Ascending aorta (tissue), 2 donors: ENCODE measurements at places on chromosomes 7 and 10. TPM values are rescaled to one million over a fixed set of nuclear protein-coding genes. Genes with fewer than 3 reads are reported as not detected.

The CH25H gene
- 1.7 TPM for total RNA-seq

DNA sequence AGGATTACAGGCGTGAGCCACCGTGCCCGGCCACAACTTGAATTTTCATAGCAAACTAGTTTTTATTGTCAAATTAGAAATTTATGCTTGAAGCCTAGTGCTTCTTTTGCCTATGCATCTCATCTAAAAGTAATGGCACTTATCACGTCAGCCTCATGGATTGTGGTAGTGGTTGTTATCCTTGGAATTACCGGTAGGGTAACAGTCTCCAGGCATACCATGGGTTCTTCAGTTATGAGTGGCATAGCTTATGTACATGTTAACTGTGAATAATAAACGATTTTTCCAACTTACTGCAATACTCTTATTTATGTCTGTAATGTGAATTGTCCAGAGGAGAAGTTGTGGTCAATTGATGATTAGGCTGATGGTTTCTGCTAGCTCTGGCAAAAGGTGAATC is 63.1 kb downstream of the BMPR1A start:
- no peak overlapping the region for H3K4me3 ChIP-seq
- no peaks in the 10 kb centered on the region for H3K4me1 ChIP-seq
- DNase-seq, result no peak
- no peak overlapping the region for H3K27ac ChIP-seq
- H3K36me3 ChIP-seq, result no peaks in the 10 kb centered on the region

The SERPINE1 gene
- 1,267 TPM for total RNA-seq

The CCDC172 gene
- total RNA-seq, result not detected

DNA sequence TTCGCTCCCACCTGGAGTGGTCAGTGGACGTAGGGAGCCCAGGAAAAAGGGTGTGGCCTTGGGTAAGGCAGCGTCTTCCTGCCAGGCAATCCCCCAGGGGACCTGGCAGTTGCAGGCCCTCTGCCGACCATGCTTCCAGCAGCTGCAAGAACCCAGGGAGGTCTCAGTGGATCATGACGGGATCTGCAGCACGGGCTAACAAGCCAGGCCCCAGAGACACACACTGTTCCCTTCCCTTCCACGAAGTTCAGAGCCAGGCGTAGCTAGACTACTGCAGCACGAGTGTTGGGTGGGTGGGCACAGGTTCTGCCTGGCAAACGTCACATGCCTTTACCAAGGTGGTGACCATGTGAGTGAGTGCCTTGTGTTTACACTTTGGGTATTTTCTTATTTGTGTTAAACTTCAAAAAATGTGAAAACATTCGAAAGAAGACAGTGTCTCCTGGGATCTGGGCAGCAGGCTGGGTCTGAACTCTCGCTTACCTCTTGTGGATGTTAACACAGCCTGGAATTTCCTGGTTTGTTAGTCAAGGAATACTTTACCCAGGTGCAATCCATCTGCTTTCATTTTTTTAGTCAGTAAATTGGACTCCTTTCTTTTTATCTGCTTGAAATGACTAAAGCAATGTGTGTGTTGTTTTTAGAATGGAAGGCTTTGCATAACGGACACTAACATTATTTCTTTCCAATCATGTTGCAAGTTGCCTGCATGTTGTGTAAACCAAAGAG is 48.2 kb upstream of the VIPR2 start:
- DNase-seq, result no peak
- no peaks in the 10 kb centered on the region for H3K36me3 ChIP-seq

GRCh38 chr7:76122516-76123239 is 74.8 kb downstream of the MDH2 start:
- no peaks in the 10 kb centered on the region for H3K36me3 ChIP-seq
- no peak overlapping the region for H3K4me3 ChIP-seq
- no peaks in the 10 kb centered on the region for H3K4me1 ChIP-seq
- H3K27me3 ChIP-seq, result no peaks in the 10 kb centered on the region

The OR2A12 gene
- not detected for total RNA-seq

- DNase-seq, result no peak
- H3K27me3 ChIP-seq, result no peaks in the 10 kb centered on the region
- H3K4me1 ChIP-seq, result no peaks in the 10 kb centered on the region
- H3K4me3 ChIP-seq, result no peak overlapping the region
- no peak overlapping the region for H3K27ac ChIP-seq
These were observed 59.0 kb upstream of the TAS2R16 start for GRCh38 chr7:123054357-123055133.

GRCh38 chr10:69490876-69491275 is 39.6 kb downstream of the TSPAN15 start:
- no peak overlapping the region for H3K27ac ChIP-seq
- no peak for DNase-seq

The TAS2R16 gene
- not detected for total RNA-seq

DNA sequence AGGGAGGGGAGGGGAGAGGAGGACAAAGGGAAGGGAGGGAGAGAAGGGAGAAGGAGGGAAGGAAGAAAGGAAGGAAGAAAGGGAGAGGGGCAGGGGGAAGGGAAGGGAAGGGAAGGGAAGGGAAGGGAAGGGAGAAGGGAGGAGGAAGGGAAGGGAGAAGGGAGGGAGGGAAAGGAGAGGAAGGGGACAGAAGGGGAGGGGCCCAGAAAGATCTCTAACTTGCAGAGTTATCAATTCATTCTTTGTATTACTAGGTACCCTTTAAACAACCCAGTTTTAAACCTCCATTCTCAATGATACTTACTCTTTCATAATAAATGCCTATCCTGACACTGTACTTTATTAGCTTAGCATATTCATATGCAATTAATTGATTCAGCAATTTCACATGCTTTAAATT is 192.0 kb downstream of the ELMO1 start:
- DNase-seq, result no peak
- H3K27me3 ChIP-seq, result no peaks in the 10 kb centered on the region
- H3K4me3 ChIP-seq, result no peak overlapping the region
- no peak overlapping the region for H3K27ac ChIP-seq
- no peaks in the 10 kb centered on the region for H3K4me1 ChIP-seq

The RBP3 gene
- total RNA-seq, result not detected

- H3K4me1 ChIP-seq, result no peaks in the 10 kb centered on the region
- no peaks in the 10 kb centered on the region for H3K27me3 ChIP-seq
- DNase-seq, result no peak
- no peaks in the 10 kb centered on the region for H3K36me3 ChIP-seq
- no peak overlapping the region for H3K27ac ChIP-seq
These were observed 453.4 kb upstream of the PODXL start for GRCh38 chr7:132009778-132010177.

GRCh38 chr10:84026821-84027257 is 112.5 kb upstream of the GHITM start:
- H3K36me3 ChIP-seq, result no peaks in the 10 kb centered on the region
- H3K27ac ChIP-seq, result no peak overlapping the region
- no peak overlapping the region for H3K4me3 ChIP-seq
- DNase-seq, result no peak
- no peaks in the 10 kb centered on the region for H3K27me3 ChIP-seq
- H3K4me1 ChIP-seq, result no peaks in the 10 kb centered on the region

DNA sequence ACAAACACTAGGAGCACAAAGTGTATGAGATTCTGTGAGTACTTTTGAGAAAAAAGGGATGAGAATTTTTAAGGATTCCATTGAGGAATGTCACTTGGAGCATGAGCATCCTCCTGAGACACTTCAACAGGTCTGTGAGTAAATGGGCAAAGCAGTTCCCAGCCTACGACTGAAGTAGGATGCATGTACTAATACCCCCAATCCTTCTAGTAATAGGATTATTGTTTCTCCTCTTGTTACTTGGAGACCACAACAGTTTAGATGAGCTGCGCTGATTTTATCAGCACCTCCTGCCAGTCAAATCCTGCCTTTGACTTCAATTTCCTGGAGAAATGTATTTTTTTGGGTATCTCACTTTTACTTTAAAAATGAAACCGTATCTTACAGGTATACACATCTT is 820 bp downstream of the BBS9 start:
- H3K4me3 ChIP-seq, result peak overlapping the region; percentile 84
- H3K27ac ChIP-seq, result no peak overlapping the region
- H3K4me1 ChIP-seq, result no peaks in the 10 kb centered on the region
- DNase-seq, result no peak

DNA sequence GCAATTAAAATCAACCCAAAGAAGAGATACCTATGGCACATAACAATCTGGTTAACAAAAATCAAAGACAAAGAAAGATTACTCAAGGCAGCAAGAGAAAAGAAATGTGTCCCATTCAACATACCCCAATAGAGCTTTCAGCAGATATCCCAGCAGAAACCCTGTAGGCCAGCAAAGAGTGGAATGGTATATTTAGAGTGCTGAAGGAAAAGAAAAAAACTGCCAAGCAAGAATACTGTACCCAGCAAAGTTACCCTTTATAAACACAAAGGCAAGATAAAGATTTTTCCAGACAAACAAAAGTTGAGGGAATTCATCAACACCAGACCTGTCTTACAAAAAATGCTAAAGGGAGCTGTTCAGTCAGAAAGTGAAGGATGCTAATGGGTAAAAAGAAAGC is 131.6 kb downstream of the TPST1 start:
- no peaks in the 10 kb centered on the region for H3K4me1 ChIP-seq
- no peaks in the 10 kb centered on the region for H3K36me3 ChIP-seq
- no peak for DNase-seq
- no peak overlapping the region for H3K27ac ChIP-seq
- H3K27me3 ChIP-seq, result no peaks in the 10 kb centered on the region

DNA sequence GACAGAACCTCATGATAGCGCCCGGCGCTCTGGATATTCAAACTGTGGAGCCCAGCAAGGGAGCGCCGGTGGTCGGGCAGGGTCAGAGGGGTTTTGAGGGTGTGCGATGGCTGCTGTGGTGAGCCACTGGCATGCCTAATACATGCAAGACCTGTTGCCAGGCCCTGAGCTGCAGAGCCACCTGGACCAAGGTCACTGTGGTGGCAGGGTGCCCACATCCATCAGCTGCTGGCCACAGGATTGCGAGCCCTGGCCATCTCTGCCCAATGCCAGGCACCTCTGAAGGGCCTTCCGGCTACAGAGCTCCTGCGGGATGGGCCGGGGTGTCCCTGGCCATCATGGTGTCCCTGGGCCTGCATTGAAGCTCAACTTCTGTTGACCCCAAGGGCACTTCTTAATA is 123.0 kb upstream of the TNRC18 start:
- no peak for DNase-seq
- no peak overlapping the region for H3K4me3 ChIP-seq
- H3K36me3 ChIP-seq, result no peaks in the 10 kb centered on the region
- H3K4me1 ChIP-seq, result no peaks in the 10 kb centered on the region
- no peak overlapping the region for H3K27ac ChIP-seq

GRCh38 chr10:99782447-99783286 is at the start of gene ABCC2:
Gene ABCC2 (plus strand): TSS chr10:99782640. CDS start chr10:99782845, 205 bp downstream.
- H3K27ac ChIP-seq, result no peak within 1 kb of the TSS
- H3K27me3 ChIP-seq, result no peaks in the 10 kb centered on the region
- H3K36me3 ChIP-seq, result no peaks in the 10 kb centered on the region
- no peak within 1 kb of the TSS for H3K4me3 ChIP-seq

DNA sequence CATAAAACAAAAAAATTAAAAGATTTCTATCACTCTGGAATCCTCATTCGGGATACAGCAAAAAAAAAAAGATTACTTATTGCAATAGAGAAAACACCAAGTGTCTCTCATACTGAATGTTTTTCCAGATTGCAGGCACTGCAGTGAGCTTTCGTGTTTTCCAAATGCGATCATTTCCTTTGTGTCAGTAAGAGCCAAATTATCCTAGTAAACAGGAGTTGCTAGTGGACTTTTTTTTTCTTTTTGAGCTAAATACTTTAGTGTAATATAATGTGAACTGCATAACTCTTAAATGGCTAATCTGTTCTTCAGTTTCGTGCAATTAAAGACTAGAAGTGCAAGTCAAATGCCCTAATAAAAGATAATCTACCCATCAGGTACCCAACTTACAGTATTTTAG is 44.4 kb upstream of the TOMM7 start:
- H3K27me3 ChIP-seq, result no peaks in the 10 kb centered on the region
- no peak overlapping the region for H3K4me3 ChIP-seq
- H3K4me1 ChIP-seq, result peaks cover 10% of the 10 kb centered on the region
- DNase-seq, result no peak
- peak overlapping the region; percentile 42 for H3K27ac ChIP-seq

The CAMK2B gene
- 3.2 TPM for total RNA-seq

GRCh38 chr7:69213878-69214277 is 384.4 kb upstream of the AUTS2 start:
- H3K27ac ChIP-seq, result no peak overlapping the region
- H3K27me3 ChIP-seq, result no peaks in the 10 kb centered on the region
- H3K4me1 ChIP-seq, result no peaks in the 10 kb centered on the region
- no peak for DNase-seq
- no peak overlapping the region for H3K4me3 ChIP-seq

- H3K4me1 ChIP-seq, result peaks cover 22% of the 10 kb centered on the region
- no peak overlapping the region for H3K27ac ChIP-seq
- no peaks in the 10 kb centered on the region for H3K36me3 ChIP-seq
- no peak overlapping the region for H3K4me3 ChIP-seq
- DNase-seq, result no peak
These were observed 96.2 kb downstream of the C10orf105 start for GRCh38 chr10:71623098-71623985.

- H3K27ac ChIP-seq, result no peak overlapping the region
- DNase-seq, result no peak
- no peaks in the 10 kb centered on the region for H3K36me3 ChIP-seq
- H3K27me3 ChIP-seq, result no peaks in the 10 kb centered on the region
These were observed 2.4 kb upstream of the CD36 start for GRCh38 chr7:80635998-80636397.

DNA sequence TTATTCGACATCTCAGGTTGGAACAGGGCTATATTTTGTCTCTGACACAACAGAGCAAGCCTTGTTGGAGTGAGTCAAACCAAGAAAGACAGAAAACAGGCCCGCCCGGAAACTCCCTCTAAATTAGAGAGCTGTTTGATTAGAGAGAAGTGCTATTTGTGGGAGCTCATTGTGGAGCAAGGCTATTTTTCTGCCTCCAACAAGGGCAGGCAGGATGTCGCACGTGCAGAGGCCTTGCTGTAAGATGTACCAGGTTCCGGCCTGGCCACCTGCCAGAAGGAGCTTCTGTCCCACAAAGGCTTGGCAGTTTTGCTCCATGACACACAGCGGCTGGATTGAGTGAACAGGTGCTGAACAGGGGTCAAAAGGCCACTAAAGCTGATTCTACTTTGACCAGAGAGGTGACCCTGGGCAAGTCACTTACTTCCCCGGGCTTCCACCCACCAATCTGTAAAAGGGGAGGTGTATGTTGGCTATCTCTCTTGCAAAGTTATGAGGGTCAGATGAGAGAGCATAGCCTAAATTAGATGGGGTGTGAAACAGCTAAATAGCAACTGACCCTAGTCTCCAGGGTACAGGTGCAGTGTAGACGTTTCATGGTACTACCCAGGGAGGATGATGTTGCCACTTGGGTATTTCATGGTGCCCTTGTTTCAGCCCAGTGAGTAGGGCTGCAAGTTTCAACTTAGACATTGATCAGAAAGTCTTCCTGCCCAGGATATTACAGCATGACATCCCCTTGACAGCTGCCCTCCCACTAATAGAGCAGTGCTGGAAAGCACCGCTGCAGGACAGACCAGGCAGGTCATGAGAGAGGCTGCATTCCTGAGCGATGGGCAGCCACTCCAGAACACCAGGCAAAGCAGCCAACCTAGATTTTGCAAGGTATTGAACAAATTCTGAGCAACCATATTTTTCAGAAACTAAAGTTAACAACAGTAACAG is 62.0 kb downstream of the VSTM4 start:
- H3K36me3 ChIP-seq, result no peaks in the 10 kb centered on the region
- H3K27ac ChIP-seq, result no peak overlapping the region
- no peaks in the 10 kb centered on the region for H3K27me3 ChIP-seq
- peak; percentile 62 for DNase-seq
- no peak overlapping the region for H3K4me3 ChIP-seq
- H3K4me1 ChIP-seq, result peaks cover 18% of the 10 kb centered on the region

The FAM185A gene
- total RNA-seq, result 28.9 TPM

The CPSF4 gene
- 38.0 TPM for total RNA-seq

GRCh38 chr10:98414932-98415730 is at the start of gene PYROXD2:
Gene PYROXD2 (minus strand): TSS chr10:98415182. CDS start chr10:98415135, 47 bp downstream.
- DNase-seq, result peak; percentile 95
- H3K4me3 ChIP-seq, result peak within 1 kb of the TSS; percentile 84
- peak within 1 kb of the TSS; percentile 72 for H3K27ac ChIP-seq
- no peaks in the 10 kb centered on the region for H3K27me3 ChIP-seq
- H3K4me1 ChIP-seq, result peaks cover 7% of the 10 kb centered on the region
